NCI-H1694 treated with DMSO at 0.1 percent for 48 hours (cell line): ENCODE measurements at places on chromosomes 2 and 18.
A peak's percentile ranks its signal among the peaks of the same experiment; 100 is the strongest.

- no peak for DNase-seq
These were observed 128.5 kb downstream of the MEIS1 start for GRCh38 chr2:66563473-66563872.

- DNase-seq, result no peak
These were observed 104.1 kb upstream of the SEC11C start for GRCh38 chr18:59035591-59035990.

DNA sequence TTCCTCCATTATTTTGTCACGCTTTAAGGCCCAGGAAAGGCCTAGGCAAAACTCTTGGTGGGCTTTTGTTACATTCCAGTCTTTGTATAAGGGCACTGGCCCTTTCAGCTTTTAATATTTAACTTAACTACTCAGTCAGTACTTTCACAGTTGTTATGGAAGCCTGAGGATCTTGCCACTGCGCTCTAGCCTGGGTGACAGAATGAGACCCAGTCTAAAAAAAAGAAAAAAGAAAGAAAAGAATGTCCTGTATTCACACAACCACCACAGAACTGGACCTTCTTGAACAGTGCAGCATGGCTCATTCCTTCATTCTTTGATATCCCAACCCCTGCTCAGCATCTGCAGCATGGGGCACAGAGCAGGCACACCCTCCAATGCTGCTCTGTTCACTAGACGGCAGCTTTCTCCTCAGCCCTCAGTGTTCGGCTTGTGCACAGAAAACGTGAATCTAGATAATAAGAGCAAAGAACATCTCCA lies 93.4 kb upstream of the MSH2 start:
- no peak for DNase-seq

- no peak for DNase-seq
These were observed 3.2 kb upstream of the MREG start for GRCh38 chr2:216016581-216016980.

DNA sequence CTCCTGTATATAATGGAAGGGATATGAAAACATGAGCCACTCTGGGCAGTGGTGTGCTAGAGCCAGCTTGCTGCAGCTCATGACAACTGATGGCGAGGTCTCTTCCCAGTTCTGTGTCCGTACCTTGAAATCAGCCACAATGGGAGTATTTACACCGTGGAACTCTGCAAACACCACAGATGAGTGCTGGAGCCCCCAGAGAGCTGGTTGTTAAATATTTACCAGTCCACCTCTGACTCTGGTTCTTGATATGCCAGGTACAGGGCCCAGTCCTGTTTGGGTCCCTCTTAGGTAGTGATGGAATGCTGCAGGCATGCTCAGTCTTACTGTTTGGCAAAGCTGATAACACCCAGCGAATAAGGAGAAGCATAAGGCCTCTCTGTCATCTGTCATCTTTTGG lies 116.1 kb upstream of the GLI2 start:
- DNase-seq, result no peak

DNA sequence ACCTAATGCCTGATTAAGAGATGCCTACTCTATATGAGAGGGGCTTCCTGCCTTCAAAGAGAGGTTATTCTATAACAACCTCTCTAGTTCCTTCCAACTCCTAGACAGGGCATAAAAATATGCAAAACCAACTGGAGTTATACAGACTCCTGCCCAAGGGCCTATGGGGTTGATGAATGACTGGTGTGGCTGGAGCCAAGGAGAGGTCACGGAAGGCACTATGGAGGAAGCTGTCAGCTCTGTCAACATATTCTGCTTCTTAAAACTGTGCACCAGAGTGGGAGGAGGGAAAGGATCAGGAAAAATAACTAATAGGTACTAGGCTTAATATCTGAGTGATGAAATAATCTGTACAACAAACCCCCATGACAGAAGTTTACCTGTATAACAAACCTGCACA lies 120.9 kb upstream of the CDC42EP3 start:
- DNase-seq, result no peak

DNA sequence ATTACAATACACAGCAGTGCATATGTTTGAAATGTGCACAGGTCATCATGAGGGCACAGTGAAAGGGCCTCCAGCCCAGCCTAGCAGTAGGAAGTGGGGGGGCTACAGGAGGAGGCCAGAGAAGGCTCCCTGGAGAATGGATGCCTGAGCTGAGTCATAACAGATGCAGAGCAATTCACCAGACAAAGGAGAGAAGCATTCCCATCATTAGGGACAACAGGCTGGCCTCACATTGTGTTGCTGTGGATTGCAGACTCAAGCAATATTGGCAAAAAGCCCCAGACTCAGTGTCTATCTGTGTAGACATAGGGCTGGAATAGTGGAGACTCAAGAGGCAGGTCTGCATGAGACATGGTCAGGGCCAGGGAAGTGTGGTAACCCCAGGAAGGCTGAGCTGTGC lies 329.9 kb downstream of the DLGAP1 start:
- DNase-seq, result no peak

- peak; percentile 42 for DNase-seq
These were observed 142.0 kb downstream of the TSN start for GRCh38 chr2:121897335-121897970.

GRCh38 chr18:62773691-62774090 lies 58.4 kb downstream of the PHLPP1 start:
- no peak for DNase-seq

GRCh38 chr18:76432274-76432755 lies 62.7 kb downstream of the ZNF516 start:
- no peak for DNase-seq

DNA sequence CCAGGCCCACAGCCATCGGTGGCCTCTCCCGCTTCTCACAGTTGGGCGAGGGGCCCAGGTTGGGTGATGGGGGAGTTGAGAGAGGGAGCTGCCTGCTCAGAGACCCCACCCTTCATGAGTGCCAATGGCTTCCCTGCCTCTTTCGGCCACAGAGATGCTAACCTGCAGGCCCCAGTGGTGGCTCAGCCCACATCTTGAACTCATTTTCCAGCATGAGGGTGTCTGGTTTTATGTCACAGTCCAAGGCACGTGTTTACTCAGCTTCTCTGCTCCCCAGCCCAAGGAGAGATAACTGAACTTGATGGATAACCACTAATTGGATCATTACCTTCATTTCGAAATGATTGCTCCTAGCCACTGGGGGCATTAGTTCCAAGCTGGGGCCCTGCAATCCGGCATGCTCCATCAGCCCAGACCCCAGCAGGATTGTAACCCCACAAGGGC lies 45.9 kb upstream of the SIX2 start:
- no peak for DNase-seq

GRCh38 chr2:201261471-201261870 lies 1.1 kb downstream of the CASP8 start:
- no peak for DNase-seq

DNA sequence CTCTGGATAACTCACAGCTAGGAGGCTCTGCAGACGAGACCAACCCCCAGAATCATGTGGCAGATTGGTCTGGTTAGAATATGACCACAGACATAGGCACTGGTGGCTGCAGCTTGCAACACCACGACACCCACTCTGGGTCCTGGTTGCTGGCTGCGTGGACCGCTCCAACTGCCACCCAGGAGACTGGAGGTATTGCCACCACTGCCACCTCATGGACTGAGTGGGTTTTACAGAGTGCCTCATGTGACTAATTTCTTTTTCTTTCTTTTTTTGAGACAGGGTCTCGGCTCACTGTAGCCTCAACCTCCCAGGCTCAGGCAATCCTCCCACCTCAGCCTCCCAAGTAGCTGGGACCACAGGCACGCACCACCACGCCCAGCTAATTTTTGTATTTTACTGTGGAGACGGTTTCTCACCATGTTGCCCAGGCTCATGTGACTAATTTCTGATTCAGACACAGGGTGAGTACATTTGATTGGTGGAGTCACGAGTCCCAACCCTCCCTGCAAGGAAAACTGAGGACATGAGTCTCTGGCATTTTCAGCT lies 29.9 kb upstream of the NT5DC4 start:
- DNase-seq, result peak; percentile 61

DNA sequence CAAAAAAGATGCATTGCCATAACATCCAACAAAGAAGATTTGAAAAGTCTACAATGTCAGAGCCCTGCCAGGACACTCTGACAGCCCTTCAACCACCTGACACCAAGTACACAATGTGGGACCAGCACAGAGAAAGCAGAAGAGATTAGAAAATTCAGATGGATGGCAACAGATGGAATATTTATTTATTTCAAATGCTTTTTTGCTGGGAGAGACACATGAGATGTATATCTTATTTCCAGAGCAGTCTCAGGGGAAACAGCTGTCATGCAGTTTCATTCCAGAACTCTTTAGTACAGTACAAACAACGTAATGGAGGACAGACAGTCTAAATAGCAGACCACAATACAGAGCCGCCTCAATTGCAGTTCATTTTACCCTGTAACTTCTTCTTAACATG lies 110.1 kb downstream of the MAIP1 start:
- peak; percentile 64 for DNase-seq

DNA sequence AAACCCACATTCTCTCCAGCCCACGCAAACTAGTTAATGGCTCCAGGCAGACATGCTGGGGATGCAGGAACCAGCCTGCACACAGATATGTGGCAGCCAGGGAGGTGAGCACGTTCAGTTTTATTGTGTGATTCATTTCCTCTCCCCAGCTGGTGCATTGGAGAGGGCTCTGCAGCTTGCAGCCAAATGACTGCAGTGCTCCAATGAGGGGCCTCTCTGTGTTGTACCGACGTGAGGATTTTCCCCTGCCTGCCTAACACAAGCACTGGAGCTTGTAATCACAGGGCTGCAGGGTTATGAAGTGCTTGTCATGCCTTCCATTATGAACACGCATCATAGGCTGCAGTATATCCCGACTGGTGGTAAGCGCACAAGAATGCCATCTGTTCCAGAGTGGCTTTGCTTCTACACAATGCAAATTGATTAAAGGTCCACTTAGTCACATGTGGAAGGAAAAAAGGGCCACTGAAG lies 92.3 kb upstream of the THUMPD2 start:
- DNase-seq, result peak; percentile 96

DNA sequence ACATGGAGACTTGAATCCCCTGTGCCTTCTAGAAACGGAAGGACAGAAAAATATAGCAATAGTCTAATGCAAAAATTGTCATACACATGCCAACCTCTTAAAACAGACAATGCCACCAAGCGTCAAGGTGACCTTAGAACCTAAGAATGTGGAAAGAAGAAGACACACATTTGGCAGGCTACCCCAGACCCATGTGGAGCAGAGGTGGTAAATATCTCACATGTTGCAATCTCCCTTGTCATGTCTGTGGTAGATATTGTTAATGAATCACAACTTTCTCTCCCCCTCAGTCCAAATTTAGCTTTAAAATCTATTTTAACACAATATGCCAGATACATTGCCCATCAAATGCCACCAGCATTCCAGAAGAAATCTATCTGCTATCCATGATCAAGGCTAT lies 137.4 kb downstream of the HNMT start:
- no peak for DNase-seq

GRCh38 chr2:157466764-157467163 lies 22.9 kb upstream of the CYTIP start:
- DNase-seq, result no peak

DNA sequence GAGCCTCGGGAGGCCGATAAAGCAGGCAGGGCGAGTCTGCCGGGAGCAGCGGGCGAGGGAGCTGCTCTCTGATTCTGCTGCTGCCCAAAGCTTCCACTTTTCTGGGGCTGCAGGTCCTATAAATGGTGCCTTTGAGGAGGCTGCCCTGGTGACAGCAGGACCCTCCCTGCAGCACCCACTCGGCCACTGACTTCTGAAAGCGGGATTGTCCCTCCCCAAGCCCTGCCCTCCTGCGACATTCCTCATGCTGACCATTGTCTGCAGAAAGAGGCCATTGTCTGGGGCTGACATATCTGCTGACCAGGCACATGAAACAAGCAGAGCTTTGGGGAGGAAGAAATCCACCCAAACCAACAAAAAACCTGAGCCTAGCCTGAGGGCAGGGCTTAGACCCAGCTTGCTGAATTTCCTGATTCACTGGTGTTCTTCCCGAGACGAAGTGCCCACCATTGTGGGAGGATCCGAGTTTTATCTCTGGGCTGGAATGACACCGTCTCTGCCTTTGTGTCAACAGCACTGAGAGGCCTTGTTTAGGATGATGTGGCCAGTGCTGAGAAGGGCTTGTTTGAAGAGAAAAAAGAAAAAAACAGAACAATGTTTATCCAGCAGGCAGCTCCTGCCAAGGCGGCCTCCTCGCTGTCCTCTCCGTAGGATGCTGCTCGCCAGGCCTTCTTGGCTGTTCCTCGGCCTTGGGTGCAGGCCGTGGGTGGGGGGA lies 129.7 kb downstream of the MYCN start:
- DNase-seq, result no peak

GRCh38 chr2:38074058-38074763 lies 1.7 kb downstream of the CYP1B1 start:
- DNase-seq, result no peak

GRCh38 chr2:157830696-157831570 lies 45.2 kb downstream of the ACVR1 start:
- DNase-seq, result no peak

- no peak for DNase-seq
These were observed 57.1 kb downstream of the TRABD2A start for GRCh38 chr2:84823788-84824187.

DNA sequence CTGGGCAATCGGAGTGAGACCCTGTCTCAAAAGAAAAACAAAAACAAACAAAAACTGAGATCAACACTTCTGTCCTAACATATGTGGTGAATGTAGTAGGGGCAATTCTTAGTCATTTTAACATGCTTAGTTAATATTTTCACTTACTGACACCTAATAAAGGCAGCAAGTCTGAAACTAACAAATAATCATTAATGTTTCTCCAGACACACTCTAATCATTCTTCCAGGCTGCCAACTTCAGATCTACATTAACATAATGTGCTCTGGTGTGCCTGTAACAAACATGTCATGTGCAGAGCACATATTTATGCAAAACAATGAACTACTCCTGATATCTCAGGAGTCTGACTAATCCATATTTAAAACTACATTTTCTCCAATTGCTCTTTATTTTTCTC lies 6.0 kb downstream of the KRCC1 start:
- no peak for DNase-seq

- DNase-seq, result no peak
These were observed 18.0 kb upstream of the STPG4 start for GRCh38 chr2:47172922-47173695.

GRCh38 chr2:216516730-216517350 lies 18.2 kb downstream of the RPL37A start:
- DNase-seq, result peak; percentile 85

DNA sequence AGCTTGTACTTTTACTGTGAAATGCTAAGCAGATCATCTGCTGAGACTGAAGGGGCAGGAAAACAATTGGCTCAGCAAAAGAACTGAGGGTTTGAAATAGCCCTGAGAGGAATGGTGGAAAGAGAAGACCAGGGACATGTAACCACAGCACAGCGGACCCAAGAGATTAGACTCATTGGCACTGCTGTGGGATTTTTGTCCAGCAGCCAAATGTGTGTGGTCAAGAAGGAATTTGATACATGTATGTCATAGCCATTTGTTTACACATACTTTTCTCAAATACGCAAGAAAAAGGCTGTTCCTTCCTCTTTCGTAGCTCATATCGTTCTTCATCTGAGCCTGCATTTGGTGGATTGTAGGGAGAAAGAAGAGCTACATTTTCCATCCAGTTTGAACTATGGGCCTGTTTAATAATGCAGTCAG lies 73.8 kb downstream of the TRABD2A start:
- no peak for DNase-seq

- DNase-seq, result no peak
These were observed 49.0 kb upstream of the ATIC start for GRCh38 chr2:215262741-215263362.
